Hematopoietic multipotent progenitor cell (in vitro differentiated cells): ENCODE measurements at places on chromosomes 4 and X. TPM values are rescaled to one million over a fixed set of nuclear protein-coding genes. Genes with fewer than 3 reads are reported as not detected.

- no peak for DNase-seq
Observed at GRCh38 chrX:150954951-150955350, 28.2 kb upstream of the HMGB3 start.

DNA sequence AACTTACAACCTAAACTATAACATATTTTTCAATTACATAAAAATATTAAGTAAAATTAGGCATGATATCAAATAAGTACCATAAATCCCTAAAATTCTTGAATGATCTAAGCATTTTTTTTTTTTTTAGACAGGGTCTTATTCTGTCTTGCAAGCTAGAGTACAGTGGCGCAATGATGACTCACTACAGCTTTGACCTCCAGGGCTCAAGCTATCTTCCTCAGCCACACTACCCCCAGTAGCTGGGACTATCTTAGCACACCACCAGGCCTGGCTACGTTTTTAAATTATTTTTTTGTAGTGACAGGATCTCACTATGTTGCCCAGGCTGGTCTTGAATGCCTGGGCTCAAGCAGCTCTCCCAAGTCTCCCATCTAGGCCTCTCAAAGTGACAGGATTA lies 1042.3 kb downstream of the FSTL5 start:
- DNase-seq: no peak

- DNase-seq: no peak
Observed at GRCh38 chr4:1788254-1788973, 4.7 kb upstream of the FGFR3 start.

- no peak for DNase-seq
Observed at GRCh38 chr4:40614031-40614430, 15.6 kb downstream of the RBM47 start.

- no peak for DNase-seq
Observed at GRCh38 chr4:89301003-89301402, 6.6 kb downstream of the GPRIN3 start.

DNA sequence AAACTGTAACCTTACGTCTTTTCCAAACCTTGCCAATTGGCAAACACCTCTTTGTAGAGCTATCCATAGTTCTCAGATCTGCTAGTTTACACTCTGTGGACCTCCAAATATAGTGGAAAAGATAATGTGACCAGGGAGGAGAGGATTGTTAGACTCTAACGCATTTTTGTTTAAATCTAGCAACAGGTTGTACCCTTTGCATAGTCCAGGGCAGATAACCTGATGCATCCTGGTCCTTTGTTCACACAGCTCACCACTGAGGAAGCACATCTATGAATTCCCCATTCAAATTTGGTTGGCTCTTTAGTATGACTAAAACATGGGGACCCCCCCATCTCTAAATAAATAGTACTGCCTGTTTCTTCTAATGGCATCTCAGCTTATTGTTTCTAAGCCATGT lies 55.9 kb downstream of the PAGE2 start:
- no peak for DNase-seq

DNA sequence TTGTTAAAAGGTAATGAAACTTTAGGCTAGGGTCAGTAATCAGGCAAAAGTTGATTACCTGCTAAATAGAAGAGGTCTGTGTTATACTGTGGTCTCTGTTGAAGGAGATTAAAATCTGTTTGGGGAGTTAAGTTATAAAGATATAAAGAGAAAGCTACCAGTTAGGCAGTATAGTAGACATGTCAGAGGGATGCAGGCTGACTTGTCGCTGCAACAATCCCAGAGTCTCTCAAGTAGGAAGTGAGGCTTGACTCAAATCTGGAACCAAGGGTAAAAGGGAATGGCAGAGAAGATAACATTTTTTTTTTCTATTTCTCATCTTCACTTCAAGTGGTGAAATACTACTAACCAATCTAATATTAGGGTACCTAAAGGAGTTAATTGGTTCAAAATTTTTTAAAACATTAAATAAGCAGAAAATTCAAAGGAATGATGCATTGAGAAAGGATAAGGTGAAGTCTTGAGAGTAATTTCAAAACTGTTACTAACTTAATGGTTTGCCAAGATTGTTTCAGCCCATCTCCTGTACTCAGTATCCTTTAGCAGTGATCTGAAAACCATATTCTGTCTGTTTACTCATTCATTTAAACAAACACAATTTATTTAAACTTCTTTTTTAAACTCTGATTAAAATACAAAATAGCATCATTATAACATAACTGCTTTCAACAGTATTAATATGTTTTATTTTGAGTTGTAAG lies 12.8 kb downstream of the HERC3 start:
- no peak for DNase-seq

DNA sequence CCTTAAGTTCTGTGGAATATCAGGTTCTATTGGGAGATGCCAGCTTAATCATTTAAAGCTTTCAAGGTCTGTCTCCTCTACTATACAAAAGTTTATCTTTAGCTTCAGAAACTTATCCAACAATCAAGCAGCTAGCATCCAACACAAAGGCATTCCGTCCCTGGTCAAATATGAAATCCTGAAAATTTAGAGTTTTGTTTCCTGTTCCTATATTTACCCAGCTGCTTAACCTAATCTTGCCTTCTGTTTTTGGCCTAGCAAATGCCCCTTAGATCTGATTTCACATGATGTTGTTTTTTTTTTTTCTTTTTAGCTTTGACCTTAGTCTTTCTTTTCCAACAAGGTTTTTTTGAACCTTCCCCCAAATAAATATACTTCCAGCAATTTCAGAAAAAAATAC lies 33.8 kb downstream of the FAM13A start:
- DNase-seq: no peak

The KCTD8 gene
- under 0.01 TPM for total RNA-seq

The TRIML2 gene
- not detected for total RNA-seq

- no peak for DNase-seq
Observed at GRCh38 chr4:123233136-123233768, 163.3 kb upstream of the SPRY1 start.

The DGKK gene
- total RNA-seq: not detected

The PWWP3B gene
- not detected for total RNA-seq

The GYG2 gene
- 1.6 TPM for total RNA-seq

DNA sequence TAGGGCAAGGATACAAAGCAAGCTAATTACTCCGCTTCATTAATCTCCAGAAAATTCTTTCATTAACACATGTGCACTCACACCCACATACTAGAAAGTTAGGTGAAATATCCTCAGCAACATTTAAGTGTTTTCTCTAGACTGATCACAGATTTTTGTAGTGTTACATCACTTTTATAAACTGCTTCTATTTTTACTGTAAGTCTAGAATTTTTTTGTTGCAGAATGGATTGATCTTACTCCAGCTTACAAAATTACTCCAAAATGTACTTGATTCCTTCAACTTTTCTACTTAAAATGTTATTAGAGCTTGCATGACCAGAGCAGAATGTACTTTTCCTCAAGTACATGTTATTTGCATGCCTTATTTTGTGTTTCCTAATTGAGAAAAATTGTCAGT lies 2325.2 kb downstream of the PCDH7 start:
- DNase-seq: no peak

- DNase-seq: no peak
Observed at GRCh38 chr4:15779306-15779705, 1.2 kb downstream of the CD38 start.

DNA sequence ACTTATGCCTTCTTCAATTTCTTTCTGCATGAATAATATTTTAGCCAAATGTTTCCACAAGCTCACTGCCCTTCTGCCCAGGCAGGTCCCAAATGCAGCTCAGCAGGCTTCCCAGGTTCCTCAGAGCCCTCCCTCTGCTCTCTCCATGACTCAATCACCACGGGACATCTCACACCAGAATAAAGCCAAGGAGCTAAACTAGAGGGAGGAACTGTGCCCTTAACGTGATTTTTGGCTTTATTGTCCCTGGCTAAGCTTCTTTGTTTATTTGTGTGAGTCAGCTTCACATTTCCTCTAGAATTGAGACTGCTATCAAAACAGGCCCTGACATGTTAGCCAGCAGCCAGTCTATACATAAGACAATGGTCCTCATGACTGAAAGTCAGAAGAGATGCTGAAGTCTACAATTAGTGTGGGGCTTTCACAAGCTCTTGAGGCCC lies 186.4 kb upstream of the GALNT7 start:
- DNase-seq: no peak

The GPM6B gene
- total RNA-seq: 0.81 TPM

GRCh38 chrX:155766321-155766720 lies 114.8 kb upstream of the VAMP7 start:
- no peak for DNase-seq

DNA sequence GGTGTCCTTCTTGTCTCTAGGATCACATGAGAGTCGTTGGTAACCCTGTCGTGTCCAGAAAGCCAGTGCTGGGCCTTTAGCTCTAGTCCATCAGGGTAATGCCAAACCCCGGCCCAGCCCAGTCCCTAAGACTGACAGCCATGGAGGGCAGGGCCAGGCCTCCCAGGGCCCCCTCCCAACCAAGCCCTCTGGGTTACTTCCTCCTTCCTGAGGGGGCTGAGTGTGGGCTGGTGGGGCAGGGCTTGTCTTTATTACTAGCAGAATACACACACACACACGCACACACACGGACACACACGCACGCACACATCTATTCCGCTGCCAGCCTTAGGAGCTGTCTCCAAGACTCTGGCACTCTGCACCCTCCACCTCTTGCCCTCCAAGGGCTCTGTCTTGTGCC lies 35.6 kb upstream of the CDKN2AIP start:
- no peak for DNase-seq

The DMD gene
- total RNA-seq: 0.54 TPM

The HPSE gene
- total RNA-seq: 0.81 TPM

- no peak for DNase-seq
Observed at GRCh38 chr4:107213880-107214279, 177.8 kb upstream of the DKK2 start.

The GNPDA2 gene
- 6.2 TPM for total RNA-seq

- no peak for DNase-seq
Observed at GRCh38 chr4:25727711-25728493, 72.3 kb downstream of the SLC34A2 start.
